Frontal cortex (tissue), 4 donors: ENCODE measurements at places on chromosomes 4 and X. TPM values are rescaled to one million over a fixed set of nuclear protein-coding genes. Genes with fewer than 3 reads are reported as not detected.

GRCh38 chrX:12497832-12498591 lies 293.2 kb upstream of the PRPS2 start:
- no peak for DNase-seq

DNA sequence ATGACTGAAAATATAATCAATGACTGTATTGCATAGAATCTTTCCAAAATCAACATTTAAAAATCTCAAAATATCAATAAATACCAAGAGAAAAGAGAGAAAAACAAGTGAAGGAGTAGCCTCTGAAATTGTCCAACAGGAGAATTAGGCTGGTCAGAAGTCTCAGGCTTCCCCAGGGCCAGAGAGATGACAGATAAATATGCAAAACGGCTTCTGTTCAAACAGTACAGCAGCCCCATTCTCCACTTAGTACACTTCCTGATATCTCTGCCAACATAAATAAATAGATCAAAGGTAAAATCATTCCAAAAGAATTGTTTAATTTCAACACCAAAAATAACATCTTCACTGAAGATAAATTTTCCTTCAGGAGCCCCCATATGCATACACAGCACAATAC lies 204.7 kb upstream of the GABRA2 start:
- no peak for DNase-seq

DNA sequence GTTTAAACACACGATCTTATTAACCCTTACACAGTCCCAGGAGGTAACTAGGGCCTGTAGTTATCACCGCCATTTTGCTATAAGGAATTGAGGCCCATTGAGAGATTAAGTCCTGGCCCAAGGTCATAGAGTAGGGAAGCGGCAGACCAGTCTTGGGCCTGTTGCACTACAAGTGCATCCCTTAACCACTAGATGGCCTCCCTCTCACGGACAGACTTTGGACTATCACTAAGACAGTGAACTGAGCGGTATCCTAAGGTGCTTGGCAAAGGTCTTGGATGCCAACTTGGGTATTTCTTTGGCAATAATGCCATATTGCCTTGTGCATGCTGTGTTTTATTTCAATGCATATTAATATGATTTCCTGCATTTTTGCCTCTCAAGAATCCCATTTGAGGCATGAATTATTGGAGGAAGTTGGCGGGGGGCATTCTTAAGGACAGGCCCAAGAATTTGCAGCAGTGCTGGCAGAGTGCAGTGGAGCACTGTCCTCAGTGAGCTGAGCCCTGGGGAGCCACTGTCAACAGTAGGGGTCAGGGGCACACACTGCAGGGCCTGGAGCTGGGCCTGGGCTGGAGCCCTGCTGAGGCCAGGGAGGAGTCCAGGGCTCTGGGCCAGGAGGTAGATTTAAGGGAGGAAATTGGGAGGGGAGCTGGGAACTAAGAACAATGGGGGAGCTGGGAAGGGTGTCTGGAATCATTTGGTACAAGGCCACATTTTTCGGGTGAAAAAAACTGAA lies 147.4 kb downstream of the SMIM20 start:
- DNase-seq: no peak

DNA sequence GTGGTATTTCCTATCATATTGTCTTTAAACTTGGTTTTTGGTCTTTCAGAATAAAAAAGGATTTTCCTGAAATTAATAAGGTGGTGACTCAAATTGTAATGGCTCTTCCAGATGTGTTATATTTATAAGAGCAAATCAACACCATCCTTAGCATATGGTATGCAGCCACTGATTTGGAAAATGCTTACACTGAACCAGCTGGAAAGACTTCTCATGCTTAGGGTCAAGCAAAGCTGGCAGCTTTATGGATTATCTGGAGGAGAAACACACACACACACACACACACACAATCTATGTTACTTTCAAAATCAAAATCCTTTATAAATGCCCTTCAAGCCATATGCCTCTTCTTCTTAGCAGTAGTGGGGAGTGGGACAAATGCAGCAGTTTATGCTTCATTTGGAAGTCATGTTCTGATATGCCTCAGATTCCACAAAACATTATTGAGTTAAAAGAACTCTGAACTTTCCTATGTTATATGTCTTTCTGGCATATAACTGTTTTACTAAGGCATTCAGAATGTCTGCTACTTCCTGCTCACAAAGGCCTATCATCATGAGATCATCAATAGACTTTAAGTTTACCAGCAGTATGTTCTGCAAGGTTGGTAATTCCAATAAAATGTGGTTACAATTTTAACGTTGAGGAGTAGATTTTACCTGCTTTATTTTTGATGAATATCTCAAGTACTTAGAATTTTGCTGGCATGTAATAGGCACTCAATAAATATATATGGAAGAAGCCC lies 72.9 kb upstream of the PRDM5 start:
- no peak for DNase-seq

DNA sequence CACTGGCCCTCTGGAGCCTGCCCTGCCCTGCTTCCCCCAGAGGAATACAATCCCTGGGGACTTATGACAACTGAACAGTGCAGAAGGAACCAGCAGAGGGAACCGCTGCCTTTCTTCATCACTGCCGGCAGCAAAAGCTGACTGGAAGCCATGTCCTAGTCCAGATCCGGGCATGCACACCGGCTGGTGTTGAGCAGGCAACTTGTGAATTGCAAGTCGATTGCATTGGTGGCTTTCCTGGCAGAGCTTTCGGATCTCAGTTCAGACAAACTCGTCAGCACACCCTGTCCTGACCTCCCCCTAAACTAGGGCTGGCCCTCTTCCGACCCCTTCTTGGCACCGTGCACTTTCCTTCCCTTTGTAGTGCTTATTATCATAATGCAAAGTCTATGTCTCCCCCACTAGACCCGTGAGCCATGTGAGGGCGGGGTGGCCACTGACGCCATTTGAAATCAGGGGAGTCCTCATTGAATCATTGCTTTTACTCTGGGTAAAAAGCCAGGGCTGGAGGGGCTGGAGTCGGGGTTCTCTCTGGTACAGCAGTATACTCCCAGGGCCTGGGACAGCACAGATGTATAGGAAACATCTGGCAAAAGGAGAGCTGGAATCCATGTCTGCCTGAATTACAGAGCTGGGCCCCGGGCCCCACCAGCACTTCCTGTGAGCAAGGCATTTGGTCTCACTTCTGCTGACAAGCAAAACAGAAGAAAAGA lies 1.8 kb downstream of the ARHGAP4 start:
- DNase-seq: no peak

DNA sequence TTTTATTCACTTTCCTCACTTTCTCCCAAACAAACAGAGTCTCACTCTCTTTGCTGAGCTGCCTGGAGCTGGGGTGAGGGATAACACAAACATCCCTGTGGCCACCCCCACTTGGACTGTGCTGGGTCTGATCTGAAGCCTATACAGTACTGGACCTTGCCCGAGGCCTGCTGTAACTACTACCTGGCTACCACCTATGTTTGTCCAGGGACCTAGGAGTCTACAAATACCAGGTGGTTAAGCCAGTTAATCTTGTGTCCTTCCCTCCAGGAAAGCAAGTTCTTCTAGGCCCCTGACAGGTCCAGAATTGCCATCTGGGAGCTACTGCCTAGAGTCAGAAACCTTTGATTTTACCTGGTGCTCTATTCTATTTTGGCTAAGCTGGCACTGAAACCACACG lies 87.3 kb downstream of the RTL3 start:
- DNase-seq: no peak

GRCh38 chr4:186724058-186724863 lies 605 bp upstream of the FAT1 start:
- peak; percentile 72 for DNase-seq

- no peak for DNase-seq
Measured at GRCh38 chrX:97787849-97788248, 904.1 kb downstream of the RPA4 start.

DNA sequence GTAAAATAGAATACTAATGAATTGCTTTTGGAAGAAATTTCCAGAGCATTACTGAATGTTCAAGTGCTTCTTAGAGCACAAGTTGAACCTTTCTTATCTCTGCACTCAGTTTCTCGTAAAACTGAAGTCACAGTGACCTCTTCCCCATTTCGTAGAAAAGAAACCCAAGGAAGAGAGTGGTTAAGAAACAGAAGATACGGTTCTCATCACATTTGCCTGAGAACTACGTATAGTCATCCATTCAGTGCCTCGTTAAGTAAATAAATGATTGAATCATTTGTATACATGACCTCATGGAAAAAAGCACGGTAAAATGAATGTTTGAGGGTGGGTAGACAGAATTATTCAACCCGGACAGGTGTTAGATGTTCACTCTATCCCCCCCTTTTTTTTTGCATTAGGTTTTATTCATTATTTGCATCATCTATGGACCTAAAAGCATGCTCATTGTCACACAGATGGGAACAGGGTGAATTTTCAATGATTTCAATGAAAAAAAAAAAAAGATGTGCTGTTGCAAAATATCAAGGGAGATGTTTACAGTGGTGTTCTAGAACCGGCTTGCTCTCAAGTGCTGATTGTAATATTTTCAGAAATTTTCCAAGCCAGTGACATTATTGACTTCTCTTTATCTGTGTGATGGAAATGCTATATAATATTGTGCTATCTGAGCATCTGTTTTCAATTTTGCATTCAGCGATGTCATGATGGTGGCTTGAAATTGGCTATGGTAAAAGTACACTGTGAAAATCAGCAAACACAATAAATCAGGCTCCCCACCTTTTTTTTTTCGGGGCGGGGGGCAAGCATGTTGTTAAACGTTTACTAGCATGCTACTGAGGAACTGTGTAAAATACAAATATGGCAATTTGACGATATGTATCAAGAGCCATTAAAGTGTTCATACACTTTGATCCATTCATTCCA lies 4.3 kb downstream of the RHOH start:
- DNase-seq: no peak

- DNase-seq: no peak
Measured at GRCh38 chrX:110669572-110669971, 126.0 kb downstream of the CHRDL1 start.

GRCh38 chr4:76527666-76528065 lies 92.6 kb downstream of the SHROOM3 start:
- no peak for DNase-seq

- no peak for DNase-seq
Measured at GRCh38 chr4:183435803-183436202, 8.6 kb upstream of the CDKN2AIP start.

GRCh38 chr4:116849620-116850019 lies 235.8 kb downstream of the TRAM1L1 start:
- no peak for DNase-seq

- no peak for DNase-seq
Measured at GRCh38 chrX:17798921-17799320, 61.6 kb downstream of the SCML1 start.

- no peak for DNase-seq
Measured at GRCh38 chr4:141713185-141713584, 76.8 kb downstream of the IL15 start.

DNA sequence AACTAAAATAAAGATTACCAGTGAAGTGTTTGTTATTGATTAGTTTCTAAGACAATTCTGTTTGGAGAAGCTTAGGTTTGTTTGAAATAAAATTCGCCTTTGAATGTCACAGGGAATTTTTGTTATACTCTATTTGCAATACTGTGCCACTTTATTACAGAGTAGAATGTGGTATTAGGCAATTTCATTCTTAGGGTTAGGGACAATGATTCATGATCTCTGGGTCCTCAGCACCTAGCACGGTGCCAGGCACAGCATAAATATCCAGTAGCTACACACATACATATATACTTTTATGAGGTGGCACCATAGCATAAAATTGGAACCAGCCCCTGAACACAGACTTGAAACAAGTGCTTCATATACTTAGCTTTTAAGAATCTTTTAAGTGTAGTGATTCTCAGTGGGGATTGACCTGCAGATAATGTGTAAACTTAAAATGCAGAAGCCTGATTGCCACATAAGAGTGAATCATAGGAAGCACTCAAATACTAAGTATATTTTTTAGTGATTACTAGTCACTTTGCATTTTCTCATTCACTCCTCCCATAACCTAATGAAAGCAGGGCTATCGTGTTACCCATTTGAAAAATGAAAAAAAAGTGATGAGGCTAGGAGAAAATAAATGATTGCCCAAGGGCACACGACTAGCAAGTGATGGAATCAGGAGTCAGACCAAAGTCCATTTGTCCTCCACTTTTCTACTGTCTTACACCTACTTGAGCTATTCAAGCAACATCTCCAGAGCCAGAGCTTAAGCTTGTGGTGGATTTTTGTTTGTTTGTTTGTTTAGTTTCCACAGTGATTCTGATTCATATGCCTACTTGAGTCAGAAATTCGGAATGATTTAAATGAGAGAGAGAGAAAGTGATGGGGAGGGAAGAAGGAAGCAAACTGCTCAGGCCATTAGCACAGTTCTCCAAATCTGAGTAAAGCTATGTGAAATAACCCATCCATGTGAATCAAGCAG lies 366.0 kb upstream of the FGF13 start:
- no peak for DNase-seq

DNA sequence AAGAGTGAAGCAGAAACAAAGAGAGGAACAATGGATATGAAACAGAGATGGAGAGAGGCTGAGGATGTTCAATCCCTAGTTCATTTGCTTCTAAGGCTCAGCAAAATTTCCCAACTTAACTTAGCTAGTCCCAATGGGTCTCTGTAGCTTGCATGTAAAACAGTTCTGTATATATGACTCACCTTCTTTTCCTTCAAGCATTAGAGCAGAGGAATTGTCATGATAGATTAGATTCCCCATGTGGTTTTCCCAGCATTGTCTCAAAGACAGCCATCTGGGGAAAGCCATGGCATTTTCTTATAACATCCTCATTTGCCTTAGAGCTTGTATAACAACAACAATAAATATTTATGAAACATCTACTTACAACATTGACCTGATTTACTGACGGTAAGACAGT lies 93.9 kb upstream of the GATB start:
- no peak for DNase-seq

DNA sequence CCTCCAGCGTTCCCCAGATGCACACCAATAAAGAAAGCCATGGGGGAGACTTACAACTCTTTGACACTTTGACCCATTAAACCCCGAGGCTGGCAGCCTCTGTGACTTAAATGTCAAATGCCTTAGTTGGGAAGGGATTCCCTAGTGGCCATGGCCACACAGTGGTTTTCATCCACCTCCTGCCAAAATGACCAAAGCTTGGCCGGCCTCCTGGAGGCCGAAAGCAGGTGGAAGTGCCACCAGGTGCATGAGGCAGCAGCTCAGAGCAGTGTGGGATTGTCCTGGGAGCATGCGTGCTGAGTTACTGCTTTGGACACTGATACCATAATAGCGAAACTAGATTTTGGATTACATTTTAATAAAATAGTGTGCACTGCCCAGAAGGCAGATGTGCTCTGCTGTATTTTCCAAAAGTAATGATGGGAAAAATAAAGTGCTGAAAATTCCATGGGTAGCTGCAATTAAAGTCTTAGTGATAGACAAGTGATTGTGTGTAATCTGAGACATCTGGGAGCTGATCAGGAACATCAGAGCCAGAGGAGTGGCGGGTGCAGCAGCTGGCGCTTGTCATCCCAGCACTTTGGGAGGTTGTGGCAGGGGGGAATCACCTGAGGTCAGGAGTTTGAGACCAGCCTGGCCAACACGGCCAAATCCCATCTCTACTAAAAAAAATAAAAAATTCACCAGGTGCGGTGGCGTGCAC lies 39.8 kb upstream of the TADA2B start:
- no peak for DNase-seq

The RBMXL3 gene
- total RNA-seq: not detected

The ESX1 gene
- total RNA-seq: not detected

The METAP1 gene
- total RNA-seq: 22.0 TPM

The ZCCHC18 gene
- 10.2 TPM for total RNA-seq

The RPS6KA6 gene
- total RNA-seq: 16.3 TPM
